ENCODE measurements at places on chromosomes 2 and 18. TPM values are rescaled to one million over a fixed set of nuclear protein-coding genes. Genes with fewer than 3 reads are reported as not detected.

GRCh38 chr2:74548900-74549826 lies 4.6 kb downstream of the LOXL3 start:
- DNase-seq: peak; percentile 54
- peaks cover 30% of the 10 kb centered on the region for H3K27me3 ChIP-seq
- peak overlapping the region; percentile 57 for H3K4me3 ChIP-seq
- H3K36me3 ChIP-seq: no peaks in the 10 kb centered on the region
- H3K4me1 ChIP-seq: peaks cover 8% of the 10 kb centered on the region

The NYAP2 gene
- not detected for total RNA-seq

The KCNG2 gene
- total RNA-seq: not detected

- H3K27ac ChIP-seq: peak overlapping the region; percentile 13
- H3K4me1 ChIP-seq: peaks cover 32% of the 10 kb centered on the region
- no peak for DNase-seq
- H3K36me3 ChIP-seq: peaks cover 2% of the 10 kb centered on the region
- H3K4me3 ChIP-seq: no peak overlapping the region
Measured at GRCh38 chr2:69674316-69674670, 30.8 kb upstream of the AAK1 start.

The NEUROD1 gene
- total RNA-seq: not detected

All from activated CD4-positive, alpha-beta T cell treated with anti-CD3 and anti-CD28 coated beads for 36 hours (primary cell).